Naive thymus-derived CD4-positive, alpha-beta T cell (primary cell): ENCODE measurements at places on chromosomes 11 and 22. TPM values are rescaled to one million over a fixed set of nuclear protein-coding genes. Genes with fewer than 3 reads are reported as not detected.

GRCh38 chr22:38031491-38031890 lies 25.7 kb upstream of the PICK1 start:
- H3K4me3 ChIP-seq = no peak overlapping the region
- DNase-seq = no peak
- H3K27me3 ChIP-seq = no peaks in the 10 kb centered on the region
- H3K27ac ChIP-seq = no peak overlapping the region
- H3K4me1 ChIP-seq = no peaks in the 10 kb centered on the region

GRCh38 chr11:102610200-102610599 lies 14.9 kb downstream of the MMP20 start:
- DNase-seq = no peak
- H3K27me3 ChIP-seq = no peaks in the 10 kb centered on the region
- no peak overlapping the region for H3K27ac ChIP-seq
- H3K4me3 ChIP-seq = no peak overlapping the region
- no peaks in the 10 kb centered on the region for H3K36me3 ChIP-seq
- H3K4me1 ChIP-seq = no peaks in the 10 kb centered on the region

Gene MPPED2
- 1.1 TPM for total RNA-seq

Gene ADM2
- total RNA-seq = 1.3 TPM

DNA sequence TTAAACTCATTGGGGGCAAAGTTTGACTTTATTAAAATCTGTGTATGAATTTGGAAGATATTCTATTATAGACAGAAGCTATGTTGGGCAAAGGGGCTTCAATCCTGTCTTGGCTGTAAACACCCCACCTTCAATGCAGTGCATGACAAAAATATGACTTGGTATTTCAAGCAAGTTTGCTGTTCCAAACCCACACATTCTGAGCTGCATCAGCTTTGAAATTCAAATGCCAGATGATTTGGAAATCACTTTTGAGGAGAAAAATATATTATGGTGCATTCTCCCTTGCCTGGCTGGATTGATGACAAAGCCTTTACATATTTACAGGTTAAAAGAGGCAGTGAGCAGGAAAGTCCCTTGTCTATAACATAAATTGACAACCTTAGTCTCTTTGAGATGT lies 760.0 kb downstream of the NELL1 start:
- H3K4me3 ChIP-seq = no peak overlapping the region
- DNase-seq = no peak
- H3K36me3 ChIP-seq = no peaks in the 10 kb centered on the region
- no peak overlapping the region for H3K27ac ChIP-seq
- no peaks in the 10 kb centered on the region for H3K4me1 ChIP-seq

Gene ANKRD13D
- 191 TPM for total RNA-seq

GRCh38 chr11:133409799-133410198 lies 122.5 kb downstream of the OPCML start:
- no peaks in the 10 kb centered on the region for H3K36me3 ChIP-seq
- H3K4me3 ChIP-seq = no peak overlapping the region
- no peaks in the 10 kb centered on the region for H3K27me3 ChIP-seq
- no peak overlapping the region for H3K27ac ChIP-seq

Gene RTN4RL2
- total RNA-seq = not detected

- H3K4me3 ChIP-seq = no peak overlapping the region
- DNase-seq = peak; percentile 72
- no peak overlapping the region for H3K27ac ChIP-seq
- H3K27me3 ChIP-seq = no peaks in the 10 kb centered on the region
- H3K4me1 ChIP-seq = no peaks in the 10 kb centered on the region
- H3K36me3 ChIP-seq = no peaks in the 10 kb centered on the region
These were observed 15.7 kb upstream of the PGA3 start for GRCh38 chr11:61187505-61188130.

DNA sequence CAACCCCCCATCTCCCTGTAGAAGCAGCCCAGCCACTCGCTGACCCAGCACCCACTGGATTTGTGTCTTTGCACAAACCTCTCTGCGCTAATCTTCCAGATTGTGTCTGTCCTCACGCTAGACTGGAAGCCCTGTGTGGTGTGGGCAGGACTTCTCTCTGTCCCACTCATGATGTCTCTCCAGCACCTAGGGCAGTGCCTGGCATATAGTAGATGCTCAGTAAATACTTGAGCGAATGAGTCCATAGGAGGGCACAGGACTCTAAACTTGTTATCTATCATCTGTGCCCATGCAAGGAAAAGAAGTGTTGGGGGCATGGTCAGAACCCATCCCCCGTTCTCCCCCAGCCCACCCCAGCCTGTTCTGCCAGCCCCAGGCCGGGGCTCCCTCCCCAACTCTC lies 22.9 kb downstream of the RPL3 start:
- no peaks in the 10 kb centered on the region for H3K27me3 ChIP-seq
- no peaks in the 10 kb centered on the region for H3K4me1 ChIP-seq
- no peak overlapping the region for H3K4me3 ChIP-seq
- no peak overlapping the region for H3K27ac ChIP-seq
- DNase-seq = no peak

DNA sequence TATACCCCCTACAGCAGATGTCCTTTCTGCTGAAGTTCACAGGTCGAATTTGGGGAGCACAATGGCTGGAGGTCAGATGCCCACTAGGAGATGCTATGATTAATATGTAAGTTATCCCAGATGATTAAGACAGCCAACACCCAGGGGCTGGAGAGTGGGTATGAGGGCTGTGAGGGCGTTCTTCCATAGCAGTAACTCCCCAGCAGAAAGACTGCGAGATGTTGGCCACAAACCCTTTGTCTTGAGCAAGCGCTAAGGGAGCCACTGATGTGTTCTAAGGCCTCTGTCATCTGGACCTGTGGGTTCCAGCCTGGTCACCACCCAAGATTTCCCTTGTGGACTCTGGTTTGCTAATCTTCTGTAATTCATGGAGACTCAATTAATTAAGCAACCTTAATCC lies 77.6 kb downstream of the BMAL1 start:
- peaks cover 14% of the 10 kb centered on the region for H3K36me3 ChIP-seq
- DNase-seq = no peak
- no peak overlapping the region for H3K27ac ChIP-seq
- H3K4me3 ChIP-seq = no peak overlapping the region
- H3K4me1 ChIP-seq = no peaks in the 10 kb centered on the region
- H3K27me3 ChIP-seq = no peaks in the 10 kb centered on the region

Gene MORC2
- total RNA-seq = 46.5 TPM

DNA sequence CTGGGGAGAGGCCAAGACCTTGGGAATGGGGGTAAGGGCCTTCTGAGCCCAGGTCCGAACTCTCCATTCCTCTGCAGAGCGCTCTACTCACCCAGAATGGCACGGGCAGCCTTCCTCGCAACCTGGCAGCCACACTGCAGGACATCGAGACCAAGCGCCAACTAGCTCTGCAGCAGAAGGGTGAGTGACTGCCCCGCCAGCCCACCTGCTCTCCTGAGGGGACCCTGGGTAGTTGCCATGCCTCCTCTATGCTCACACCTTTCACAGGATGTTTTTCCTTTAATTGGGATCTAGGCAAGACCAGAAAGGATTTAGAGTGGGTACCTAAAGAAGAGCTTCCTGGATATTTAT lies 35.5 kb downstream of the TREH start:
- no peaks in the 10 kb centered on the region for H3K27me3 ChIP-seq
- H3K4me3 ChIP-seq = no peak overlapping the region
- DNase-seq = no peak
- no peak overlapping the region for H3K27ac ChIP-seq
- no peaks in the 10 kb centered on the region for H3K4me1 ChIP-seq
- H3K36me3 ChIP-seq = no peaks in the 10 kb centered on the region

Gene DDX25
- total RNA-seq = not detected

Gene POTEH
- total RNA-seq = not detected

GRCh38 chr22:46415776-46416519 lies 80.4 kb downstream of the TRMU start:
- H3K27ac ChIP-seq = no peak overlapping the region
- H3K4me1 ChIP-seq = no peaks in the 10 kb centered on the region
- H3K27me3 ChIP-seq = no peaks in the 10 kb centered on the region
- no peaks in the 10 kb centered on the region for H3K36me3 ChIP-seq
- DNase-seq = no peak

DNA sequence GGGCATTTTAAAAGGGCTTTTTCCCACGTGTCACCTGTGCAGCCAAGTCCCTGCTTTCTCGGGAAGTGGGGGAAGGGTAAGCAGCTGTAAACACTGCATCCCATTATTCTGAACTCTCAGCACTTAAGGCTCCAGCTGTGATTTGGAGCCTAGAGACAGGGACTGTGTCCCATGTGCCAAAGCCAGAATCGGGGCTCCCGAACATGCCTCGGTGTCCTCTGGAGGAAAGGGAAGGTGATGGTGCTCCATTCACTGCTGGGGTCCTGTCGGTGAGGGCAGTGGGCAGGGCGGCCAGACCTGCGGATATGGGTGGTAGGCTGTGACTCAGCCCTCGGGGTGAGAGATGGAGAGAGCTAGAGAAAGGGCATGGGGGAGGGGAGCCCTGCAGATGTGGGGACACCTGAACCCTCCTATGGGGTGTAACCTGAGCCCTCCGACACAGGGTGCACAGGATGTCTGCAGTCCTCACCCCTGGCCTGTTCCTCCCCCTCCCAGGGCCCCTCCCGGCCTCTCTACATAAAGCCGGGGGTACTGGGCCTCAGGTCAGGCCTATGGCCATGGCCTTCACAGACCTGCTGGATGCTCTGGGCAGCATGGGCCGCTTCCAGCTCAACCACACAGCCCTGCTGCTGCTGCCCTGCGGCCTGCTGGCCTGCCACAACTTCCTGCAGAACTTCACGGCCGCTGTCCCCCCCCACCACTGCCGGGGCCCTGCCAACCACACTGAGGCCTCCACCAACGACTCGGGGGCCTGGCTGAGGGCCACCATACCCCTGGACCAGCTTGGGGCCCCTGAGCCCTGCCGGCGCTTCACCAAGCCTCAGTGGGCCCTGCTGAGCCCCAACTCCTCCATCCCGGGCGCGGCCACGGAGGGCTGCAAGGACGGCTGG lies 31.8 kb downstream of the CAPN1 start:
- peaks cover 8% of the 10 kb centered on the region for H3K4me1 ChIP-seq
- no peak overlapping the region for H3K27ac ChIP-seq
- no peak overlapping the region for H3K4me3 ChIP-seq
- H3K36me3 ChIP-seq = peaks cover 37% of the 10 kb centered on the region
- H3K27me3 ChIP-seq = no peaks in the 10 kb centered on the region
- DNase-seq = peak; percentile 19

GRCh38 chr11:64865286-64866172 lies 12.9 kb downstream of the EHD1 start:
- H3K36me3 ChIP-seq = no peaks in the 10 kb centered on the region
- DNase-seq = no peak
- H3K4me1 ChIP-seq = peaks cover 86% of the 10 kb centered on the region
- H3K4me3 ChIP-seq = peak overlapping the region; percentile 45

Gene CCDC82
- total RNA-seq = 28.1 TPM

GRCh38 chr11:11036185-11036847 lies 178.5 kb upstream of the ZBED5 start:
- H3K27me3 ChIP-seq = no peaks in the 10 kb centered on the region
- H3K36me3 ChIP-seq = no peaks in the 10 kb centered on the region
- DNase-seq = no peak
- no peak overlapping the region for H3K4me3 ChIP-seq
